ENCODE measurements at places on chromosomes 5 and 9.

- DNase-seq = no peak
Observed at GRCh38 chr5:154254896-154255295, 64.4 kb downstream of the GALNT10 start.

DNA sequence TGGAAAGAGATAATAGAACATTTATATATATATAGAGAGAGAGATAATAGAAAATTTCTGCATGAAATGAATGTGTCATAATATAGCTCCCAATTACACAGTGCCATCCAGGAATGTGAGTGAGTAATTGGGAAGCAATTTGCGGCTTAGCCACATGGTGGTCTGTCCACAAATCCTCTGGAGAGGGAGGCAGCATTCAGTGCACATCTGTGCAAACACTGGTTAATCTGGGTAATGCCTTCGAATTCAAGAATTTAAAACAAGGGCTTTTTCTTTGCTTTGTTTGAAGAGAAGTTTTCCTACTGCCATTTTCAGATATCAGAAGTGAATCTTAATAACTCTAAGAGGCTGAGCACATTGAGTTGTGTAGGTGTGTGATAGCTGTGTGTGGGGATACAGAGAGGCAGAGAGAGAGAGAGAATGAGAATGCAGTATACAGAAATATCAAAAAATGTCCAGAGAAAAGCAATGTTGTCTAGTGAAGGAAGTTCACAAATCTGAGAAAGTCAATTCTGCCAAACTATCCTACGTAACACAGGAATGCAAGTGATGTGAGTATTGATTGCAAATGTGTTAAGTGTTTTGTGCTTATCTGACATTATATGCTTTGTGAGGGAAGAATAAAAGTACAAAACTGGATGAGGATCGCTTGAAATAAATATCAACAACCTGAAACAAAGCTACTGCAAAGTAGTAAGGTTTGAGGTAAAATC, 134.6 kb downstream of the EDIL3 start:
- DNase-seq = no peak

DNA sequence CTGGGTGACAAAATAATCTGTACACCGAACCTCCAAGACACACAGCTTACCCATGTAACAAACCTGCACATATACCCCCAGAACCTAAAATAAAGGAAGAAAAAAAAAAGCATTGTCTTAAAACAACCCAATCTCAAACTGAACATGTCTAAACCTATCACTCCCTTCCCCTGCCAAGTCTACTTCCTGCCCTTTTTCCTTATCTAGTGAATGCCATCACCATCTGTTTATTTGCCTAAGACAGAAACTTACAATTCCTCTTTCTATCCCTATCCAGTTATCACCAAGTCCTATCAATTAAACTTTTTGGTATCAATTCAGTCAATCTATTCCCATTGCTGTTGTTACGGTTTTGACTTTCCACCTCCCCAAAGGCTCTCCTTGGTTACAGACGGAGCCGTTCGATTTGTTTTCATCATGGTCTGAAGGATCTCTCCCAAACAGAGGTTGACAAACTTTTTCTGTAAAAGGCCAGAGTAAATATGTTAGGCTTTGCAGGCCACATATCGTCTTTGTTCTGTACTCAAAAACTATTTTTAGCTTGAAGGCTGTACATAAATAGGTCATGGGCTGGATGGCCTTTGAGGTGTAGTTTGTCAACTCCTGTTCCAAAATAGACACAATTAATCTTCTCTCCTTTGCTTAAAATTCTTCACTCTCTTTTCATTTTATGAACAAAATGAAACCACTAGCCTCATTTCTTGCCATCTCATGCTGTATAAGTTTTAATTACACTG, 12.1 kb downstream of the NOL8 start:
- DNase-seq = no peak

- peak; percentile 1 for DNase-seq
Observed at GRCh38 chr5:108858959-108859358, 111.3 kb downstream of the FER start.

GRCh38 chr5:51573835-51574234, 190.6 kb downstream of the ISL1 start:
- no peak for DNase-seq

Measured in CD4-positive, alpha-beta T cell treated with Interleukin-10 for 1 hour (primary cell).